ENCODE measurements at places on chromosomes 4 and X. TPM values are rescaled to one million over a fixed set of nuclear protein-coding genes. Genes with fewer than 3 reads are reported as not detected.

DNA sequence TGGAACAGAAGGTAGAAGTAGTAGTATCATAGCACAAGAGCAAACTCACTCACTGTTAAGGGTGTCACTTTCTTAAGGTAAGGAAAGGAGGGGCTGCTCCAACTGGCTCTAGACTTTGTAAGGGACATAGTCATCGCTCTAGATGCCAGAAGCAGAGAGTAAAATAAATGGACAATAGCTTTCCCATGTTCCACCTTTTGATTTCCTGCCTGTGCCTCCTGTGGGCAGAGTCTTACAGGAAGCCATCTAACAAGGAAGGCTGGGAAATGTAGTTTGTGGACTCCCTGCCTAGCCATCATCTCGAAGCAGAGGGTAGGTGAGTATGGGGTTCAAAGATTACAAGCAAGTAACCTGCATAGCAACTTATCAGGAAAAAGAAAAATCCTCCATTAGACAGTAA lies 1.7 kb upstream of the METTL14 start:
- no peak for DNase-seq

GRCh38 chr4:152363086-152363485 lies 172.8 kb downstream of the FBXW7 start:
- no peak for DNase-seq

DNA sequence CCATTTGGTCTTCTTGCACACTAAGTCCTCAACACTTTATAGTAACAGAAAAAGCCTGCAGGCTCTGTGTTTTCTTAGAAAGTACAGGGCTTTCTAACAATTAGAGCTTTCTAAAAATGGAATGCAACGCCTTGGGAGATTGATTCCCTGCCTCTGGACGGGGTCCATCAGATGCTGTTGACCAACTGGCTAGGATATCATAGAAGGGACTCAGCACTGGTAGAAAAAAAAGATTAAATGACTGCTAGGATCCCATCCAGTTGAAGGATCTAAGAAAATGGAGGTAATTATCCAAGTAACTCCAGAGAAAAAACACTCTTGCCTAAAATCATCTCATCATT lies 39.5 kb downstream of the USP46 start:
- no peak for DNase-seq

GRCh38 chr4:121096629-121097028 lies 24.3 kb upstream of the NDNF start:
- no peak for DNase-seq

DNA sequence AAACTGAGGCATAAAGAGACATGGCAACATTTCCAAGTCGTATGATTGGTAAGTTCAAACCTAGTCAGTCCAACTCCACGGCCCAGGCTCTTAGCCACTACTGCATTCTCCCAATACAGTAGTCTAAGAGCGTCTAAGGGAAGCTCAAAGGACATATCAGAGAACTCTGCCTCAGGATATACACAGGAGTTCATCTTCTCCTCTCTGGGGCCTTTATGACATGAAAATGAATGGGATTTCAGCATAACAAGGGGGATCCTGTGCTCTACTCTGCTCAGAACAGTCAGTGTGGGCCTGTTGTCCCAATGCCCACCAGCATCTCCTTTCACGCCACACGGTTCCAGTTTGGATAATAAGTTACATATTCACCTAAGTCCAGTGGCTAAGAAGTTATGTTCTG lies 4.2 kb downstream of the GASK1B start:
- DNase-seq: no peak

GRCh38 chr4:121252224-121252806 lies 88.2 kb upstream of the TNIP3 start:
- no peak for DNase-seq

- no peak for DNase-seq
Observed at GRCh38 chrX:124280294-124280902, 52.1 kb upstream of the TEX13D start.

Gene HERC5
- total RNA-seq: 1.4 TPM

Gene SPOCK3
- total RNA-seq: 7.1 TPM

DNA sequence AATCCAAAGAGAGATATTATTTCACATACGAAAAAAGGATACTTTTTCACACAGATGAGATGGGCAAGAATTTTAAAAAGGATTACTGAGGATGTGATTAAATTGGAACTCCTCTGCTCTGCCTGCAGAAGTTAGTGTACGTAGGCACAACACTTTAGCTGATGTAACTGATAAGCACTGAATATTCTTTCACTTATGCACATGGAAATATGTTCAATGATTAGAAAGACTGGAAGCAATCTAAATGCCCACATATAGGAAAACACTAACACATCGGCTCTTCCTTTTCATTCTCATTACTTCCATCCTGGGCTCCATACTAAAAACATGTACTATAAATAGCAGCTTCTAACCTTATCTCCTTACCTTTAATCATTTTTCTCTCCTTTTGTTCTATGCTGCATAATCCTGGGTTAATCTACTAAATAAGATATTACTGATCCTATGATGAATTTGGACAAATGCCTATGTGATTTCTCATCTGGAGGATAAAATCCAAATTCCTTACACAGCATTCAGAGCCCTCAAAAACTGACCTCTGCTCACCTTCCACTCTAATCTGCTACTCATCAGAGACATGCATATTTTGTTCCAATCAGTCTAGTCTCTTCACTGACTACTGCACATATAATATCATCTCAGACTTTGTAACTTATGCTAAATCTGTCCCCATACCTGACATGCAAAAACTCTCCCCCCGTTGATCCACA lies 197.8 kb downstream of the PDGFC start:
- DNase-seq: no peak

DNA sequence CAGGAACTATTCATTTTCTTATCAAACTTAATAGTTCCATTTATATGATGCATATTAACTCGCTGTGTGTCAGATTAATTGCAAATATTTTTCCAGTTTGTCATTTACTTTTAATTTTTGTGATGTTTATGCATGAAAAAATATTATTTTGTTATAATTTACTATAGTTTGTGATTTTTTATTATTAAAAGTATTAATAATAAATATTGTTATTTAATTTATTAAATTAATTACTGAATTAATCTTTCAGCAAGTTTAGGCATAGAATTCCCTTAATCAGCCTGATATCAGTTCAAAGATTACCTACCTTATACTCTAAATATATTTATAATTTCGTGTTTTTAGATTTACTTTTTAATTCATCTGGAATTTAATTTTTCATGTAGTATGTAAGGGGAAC lies 15.5 kb upstream of the ATOH1 start:
- no peak for DNase-seq

DNA sequence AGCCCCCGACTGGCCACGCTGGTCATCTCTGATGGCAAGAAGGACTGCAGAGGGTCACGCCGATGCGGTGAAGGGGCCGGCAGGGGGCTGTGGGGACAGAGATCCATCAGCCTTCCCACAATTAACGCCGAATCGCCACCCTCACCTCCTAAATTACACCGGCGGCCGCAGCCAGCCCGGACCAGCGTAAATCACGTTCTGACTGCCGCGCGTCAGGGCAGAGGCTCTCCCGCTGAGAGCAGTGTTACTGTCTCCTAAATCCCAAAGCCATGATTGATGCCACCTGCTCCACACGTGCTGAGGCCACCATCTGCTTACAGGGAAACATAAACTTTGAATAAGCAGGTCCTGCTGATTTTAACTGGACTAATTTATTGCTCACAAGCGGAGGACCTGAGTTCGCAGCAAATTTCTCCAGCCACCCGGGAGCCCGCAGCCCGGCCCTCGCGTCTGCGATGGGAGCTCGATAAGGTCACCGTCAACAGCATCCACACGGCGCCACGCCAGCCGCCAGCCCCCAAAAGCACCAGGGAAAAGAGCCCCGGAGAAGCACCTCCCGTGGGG lies 127.3 kb upstream of the NKX1-1 start:
- no peak for DNase-seq

DNA sequence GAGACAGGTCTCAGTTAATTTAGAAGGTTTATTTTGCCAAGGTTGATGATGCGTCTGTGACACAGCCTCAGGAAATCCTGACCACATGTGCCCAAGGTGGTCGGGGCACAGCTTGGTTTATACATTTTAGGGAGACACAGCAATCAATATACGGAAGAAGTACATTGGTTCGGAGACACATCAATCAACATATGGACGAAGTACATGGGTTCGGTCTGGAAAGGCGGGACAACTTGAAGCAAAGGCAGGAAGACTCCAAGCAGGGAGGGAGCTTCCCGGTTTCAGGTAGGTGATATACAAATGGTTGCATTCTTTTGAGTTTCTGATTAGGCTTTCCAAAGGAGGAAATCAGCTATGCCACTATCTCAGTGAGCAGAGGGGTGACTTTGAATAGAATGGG lies 225.2 kb upstream of the ZFP42 start:
- DNase-seq: no peak

- no peak for DNase-seq
Observed at GRCh38 chr4:53055274-53055673, 193.2 kb downstream of the RASL11B start.

GRCh38 chr4:60134099-60134498 lies 1066.0 kb upstream of the ADGRL3 start:
- no peak for DNase-seq

Gene SPANXC
- not detected for total RNA-seq

Gene XAGE1A
- total RNA-seq: not detected

Gene TRIML2
- total RNA-seq: 3.4 TPM

Gene AFF2
- 12.6 TPM for total RNA-seq

DNA sequence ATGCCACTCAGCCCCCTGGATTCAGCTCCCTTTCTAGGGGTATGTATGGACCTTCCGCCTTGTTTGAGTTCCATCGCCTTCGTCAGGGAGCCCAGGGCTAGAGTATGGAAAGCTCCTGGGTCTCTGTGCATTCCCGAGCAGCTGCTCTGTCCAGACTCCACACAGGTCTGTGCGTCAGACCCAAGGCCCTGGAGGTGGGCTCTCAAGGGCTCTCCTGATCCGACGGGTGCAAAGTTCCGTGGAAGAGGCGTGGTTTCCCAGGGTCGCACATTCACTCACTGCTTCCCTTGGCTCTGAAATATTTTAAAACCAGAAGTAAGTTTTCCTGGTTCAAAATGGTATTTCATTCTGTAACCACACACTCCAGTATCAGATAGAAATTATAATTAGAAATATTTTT lies 863.2 kb downstream of the TRIML1 start:
- DNase-seq: no peak

GRCh38 chrX:150323020-150323419 lies 40.1 kb upstream of the MAMLD1 start:
- DNase-seq: no peak

Gene SULT1B1
- total RNA-seq: 4.4 TPM

DNA sequence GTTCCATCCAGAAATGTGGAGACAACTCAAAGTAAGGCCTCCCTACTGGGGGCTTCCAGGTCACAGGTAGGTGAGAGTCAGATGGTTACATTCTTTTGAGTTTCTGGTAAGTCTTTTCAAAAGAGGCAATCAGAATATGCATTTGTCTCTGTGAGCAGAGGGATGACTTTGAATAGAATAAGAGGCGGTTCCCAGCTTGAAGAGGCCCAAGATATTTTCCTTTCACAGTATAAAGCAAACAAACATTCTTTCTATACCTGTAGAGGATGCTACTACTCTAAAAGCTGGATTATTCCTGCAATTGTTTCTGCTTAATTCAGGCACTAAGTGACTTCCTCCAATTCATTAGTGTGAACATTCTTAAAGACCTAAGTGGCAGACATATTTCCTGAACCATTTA lies 44.4 kb downstream of the DIAPH2 start:
- DNase-seq: no peak

Gene GAGE12F
- total RNA-seq: not detected

DNA sequence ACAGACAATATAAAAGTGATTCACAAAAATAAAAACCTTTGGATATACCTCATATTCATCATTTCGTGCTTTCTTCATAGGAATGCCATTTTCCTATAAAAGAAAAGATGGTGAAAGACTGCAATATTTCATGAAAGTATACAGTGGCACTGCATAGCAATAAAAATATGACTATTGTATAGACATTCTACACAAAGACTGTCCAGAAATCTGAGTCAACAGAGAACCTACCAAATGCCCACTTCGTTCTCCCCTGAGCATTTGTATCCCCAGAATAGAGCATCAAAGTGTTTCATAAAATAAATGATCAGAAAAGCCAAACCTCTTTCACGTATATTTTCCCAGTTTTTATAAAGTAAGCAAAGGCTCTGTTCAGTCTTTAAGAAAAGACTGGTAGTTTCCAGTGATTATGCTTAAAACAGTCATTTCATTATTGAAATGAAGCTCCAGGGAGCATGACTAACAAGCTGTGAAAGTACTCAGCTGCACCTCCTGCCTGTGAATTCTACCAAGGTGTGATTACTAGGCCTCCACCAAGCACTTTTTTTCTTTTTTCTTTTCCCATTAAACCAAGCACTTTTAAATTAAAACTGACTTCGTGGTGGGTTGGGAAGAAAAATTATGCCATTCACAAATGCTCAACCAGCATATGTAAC lies 20.2 kb downstream of the PPA2 start:
- no peak for DNase-seq

Gene EVC
- 14.5 TPM for total RNA-seq

- no peak for DNase-seq
Observed at GRCh38 chr4:81914623-81915022, 442.9 kb upstream of the RASGEF1B start.

GRCh38 chr4:115780835-115781234 lies 667.4 kb upstream of the NDST4 start:
- no peak for DNase-seq

DNA sequence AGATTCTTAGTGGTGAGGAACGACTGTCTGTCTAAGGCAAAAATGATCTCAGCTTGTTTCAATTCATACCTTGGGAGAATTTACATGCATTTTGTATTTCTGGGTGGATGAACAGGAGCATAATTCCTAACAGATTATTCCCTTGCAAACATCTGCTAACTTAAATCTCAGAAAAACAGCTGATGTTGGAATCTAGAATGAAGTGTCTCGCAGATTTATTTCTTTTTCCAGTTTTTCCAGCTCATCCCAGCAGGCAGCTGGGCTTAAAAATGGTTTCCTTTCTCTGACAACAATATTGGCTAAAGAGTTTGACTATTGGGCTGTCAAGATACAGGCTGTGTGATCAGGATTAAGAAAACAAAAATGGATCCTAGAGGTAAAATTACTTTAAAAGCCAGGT lies 1.1 kb downstream of the LNX1 start:
- no peak for DNase-seq

GRCh38 chr4:164828955-164829354 lies 48.0 kb upstream of the APELA start:
- DNase-seq: no peak

GRCh38 chr4:79679859-79680258 lies 271.8 kb upstream of the GK2 start:
- no peak for DNase-seq

Gene TMSB15B
- 23.0 TPM for total RNA-seq

GRCh38 chr4:114729068-114729738 lies 130.6 kb downstream of the UGT8 start:
- DNase-seq: no peak

Measured in type B pancreatic cell (in vitro differentiated cells).